IPS DF 6.9 (cell line): ENCODE measurements at places on chromosomes 6 and 20.

DNA sequence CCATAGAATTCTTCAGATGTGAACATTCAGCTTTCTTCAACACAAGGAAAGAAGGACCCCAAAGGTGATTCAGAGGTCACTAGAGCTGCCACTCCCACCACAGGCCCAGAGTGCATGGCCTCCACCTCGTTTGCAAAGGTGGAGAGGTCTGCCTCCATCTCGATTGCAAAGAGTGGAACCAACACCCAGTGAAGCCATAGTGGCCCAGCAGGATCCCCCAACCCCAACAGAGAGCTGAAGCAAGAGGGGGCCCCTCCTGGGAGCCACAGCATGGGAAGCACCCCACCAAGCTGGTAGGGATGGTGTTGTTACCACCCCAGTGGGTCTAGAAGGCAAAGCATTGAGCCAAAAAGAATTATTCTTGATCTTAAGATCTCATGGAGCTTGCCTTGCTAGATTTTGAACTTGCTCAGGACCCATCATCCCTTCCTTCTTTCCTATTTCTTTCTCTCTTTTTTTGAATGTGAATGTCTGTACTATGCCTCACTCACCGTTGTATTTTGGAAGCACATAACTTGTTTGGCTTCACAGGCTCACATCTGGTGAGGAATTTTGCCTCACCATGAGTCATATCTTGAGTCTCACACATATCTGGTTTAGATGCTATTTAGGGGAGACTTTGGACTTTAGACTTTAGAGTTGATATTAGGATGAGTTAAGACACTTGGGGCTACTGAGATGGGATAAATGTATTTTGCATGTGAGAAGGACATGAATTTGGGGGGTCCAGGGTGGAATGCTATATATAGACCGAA, 119.2 kb downstream of the ANKRD60 start:
- DNase-seq: no peak

- DNase-seq: no peak
Observed at GRCh38 chr20:37921341-37921929, 18.5 kb downstream of the VSTM2L start.

DNA sequence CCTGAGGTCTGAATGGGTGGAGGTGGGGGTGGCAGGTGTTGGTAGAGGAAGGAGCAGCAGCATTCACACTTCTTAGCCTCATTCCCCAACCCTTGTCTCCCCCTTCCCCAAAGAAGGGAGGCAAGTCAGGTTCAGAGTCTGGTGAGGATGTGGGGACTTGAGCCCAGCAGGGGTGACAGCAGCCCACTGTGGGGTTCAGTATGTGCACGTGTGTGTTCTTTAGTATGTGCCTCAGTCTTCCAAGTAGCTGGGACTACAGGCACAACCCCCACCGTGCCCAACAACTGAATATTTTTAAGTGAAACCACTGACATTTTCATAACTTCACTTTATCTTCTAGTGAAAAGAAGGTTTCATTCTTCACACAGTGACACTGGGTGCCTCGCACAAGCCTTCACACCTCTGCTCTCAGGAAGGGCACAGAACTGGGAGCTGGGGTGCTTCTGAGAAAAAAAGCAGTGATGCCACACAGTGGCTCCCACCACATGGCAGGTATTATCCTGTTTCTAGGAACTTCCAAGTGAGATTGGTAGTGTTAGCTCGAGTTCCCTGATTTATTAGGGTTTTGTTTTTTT, 33.4 kb upstream of the PRELID3B start:
- DNase-seq: no peak

- DNase-seq: no peak
Observed at GRCh38 chr20:24450624-24451376, 18.6 kb upstream of the SYNDIG1 start.

- no peak for DNase-seq
Observed at GRCh38 chr6:71453371-71453706, 164.7 kb downstream of the OGFRL1 start.

GRCh38 chr20:34493646-34494045, 22.6 kb upstream of the DYNLRB1 start:
- DNase-seq: no peak

DNA sequence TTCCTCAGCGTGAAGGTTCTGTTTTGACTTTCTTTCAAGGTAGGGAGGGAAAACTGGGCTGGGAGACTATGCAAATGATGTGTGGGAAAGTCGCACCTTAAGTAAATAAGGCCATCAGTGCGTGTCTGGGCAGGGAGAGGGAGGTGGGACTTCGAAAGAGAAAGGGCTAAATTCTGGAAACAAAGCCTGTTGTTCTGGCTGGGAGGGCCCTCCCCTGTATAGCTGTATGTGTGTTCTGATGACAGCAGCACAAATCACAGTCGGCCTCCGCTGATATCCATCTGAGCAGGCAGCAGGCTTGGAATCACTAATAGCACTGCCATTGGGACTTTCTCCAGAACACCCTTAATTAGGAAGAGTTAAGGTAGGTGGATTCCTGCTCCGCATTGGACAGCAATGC, 19.2 kb downstream of the JAG1 start:
- DNase-seq: no peak

- no peak for DNase-seq
Observed at GRCh38 chr6:120355822-120356221, 978.5 kb downstream of the TBC1D32 start.

- no peak for DNase-seq
Observed at GRCh38 chr6:158999154-158999665, 792 bp downstream of the RSPH3 start.

DNA sequence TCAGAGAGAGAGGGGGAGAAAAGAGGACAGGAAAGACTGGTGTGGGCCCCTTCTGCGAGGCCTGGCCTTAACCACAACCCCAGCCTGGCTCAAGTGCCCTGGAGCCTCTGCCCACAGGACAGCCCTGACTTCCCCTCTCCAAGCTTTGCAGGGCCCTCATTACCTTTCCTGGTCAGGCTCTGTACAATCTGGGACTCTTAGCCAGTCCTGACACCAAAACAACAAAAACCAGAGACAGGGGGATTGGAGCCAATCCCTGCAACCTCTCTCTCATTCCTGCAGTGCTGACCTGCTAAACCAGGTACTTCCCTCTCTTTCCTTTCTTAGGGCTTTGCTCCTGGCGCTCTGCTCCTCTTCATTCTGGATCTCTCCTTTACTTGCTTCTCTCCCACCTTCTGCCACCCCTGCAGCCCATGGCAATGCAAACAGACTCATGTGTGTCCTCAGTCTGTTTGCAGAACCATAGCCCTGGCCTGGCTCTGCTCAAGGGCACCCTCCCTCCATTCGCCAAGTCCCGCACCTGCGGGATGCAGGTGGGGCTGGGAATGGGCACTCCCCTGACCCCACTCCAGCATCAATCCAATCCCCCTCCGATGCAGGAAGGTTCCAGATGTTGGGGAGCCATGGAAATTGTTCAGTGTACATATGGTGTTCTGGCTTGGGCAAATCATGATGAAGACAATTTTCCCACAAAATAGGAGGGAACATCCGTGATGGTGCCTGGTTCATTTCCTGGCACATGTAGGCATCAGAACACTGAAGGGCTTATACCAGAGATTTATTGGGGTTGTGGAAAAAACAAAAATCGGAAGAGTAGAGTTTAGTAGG, 38.1 kb downstream of the RPP40 start:
- DNase-seq: no peak

DNA sequence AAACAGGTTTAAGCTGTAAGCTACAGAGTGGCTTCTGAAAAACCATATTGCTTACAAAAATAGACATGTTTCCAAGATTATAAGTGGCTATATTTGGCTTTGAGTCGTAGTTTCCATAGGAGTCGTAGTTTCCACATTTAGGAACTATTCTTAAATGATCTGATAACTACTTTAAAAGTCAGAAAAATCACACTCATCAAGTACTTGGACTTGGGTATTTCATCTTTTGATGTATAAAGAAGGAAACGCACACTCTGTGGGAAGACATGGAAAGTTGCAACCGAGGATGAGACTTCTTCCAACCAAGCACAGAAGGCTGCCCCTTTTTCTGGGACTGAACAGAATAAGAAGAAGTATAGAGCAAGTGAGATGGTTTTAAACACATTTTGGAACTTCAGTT, 118.3 kb downstream of the KHDRBS2 start:
- DNase-seq: no peak

GRCh38 chr20:23419657-23419994, 1.7 kb downstream of the NAPB start:
- DNase-seq: no peak

- DNase-seq: no peak
Observed at GRCh38 chr20:31642837-31643236, 5.1 kb downstream of the COX4I2 start.

- DNase-seq: no peak
Observed at GRCh38 chr6:20402092-20402341, 338 bp downstream of the E2F3 start.

DNA sequence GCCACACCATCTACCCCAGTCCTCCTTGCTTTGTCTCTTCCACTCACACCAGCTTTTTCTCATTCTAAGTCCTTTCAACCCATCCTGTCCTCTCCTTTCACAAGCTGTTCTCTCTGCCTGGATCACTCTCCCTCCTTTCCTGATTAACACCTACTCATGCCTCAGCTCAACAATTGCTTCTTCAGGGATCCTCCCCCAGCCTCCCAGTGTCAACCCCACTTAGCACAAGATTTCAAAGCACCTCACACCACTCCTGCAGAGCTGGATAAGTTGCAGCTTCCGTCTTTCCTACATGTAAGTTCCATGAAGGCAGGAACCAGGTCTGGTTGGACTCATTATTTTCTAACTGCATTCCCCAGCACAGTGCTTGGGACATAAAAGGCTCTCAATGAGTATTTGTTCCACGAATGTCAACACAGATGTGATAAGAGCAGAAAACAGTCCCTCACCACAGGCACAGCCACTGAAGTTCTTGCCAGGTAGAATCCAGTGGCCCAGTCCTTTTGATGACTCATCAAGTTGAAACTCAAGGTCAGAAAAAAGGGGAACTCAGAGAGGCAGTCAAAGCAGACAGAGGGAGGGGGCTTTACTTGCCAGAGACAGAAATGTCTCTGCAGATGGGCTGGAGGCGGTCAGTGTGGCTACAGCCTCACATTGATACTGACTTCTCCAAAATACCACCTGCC, 193.4 kb upstream of the PRDM1 start:
- no peak for DNase-seq

- DNase-seq: no peak
Observed at GRCh38 chr20:61514396-61514795, 262.3 kb downstream of the CDH4 start.

DNA sequence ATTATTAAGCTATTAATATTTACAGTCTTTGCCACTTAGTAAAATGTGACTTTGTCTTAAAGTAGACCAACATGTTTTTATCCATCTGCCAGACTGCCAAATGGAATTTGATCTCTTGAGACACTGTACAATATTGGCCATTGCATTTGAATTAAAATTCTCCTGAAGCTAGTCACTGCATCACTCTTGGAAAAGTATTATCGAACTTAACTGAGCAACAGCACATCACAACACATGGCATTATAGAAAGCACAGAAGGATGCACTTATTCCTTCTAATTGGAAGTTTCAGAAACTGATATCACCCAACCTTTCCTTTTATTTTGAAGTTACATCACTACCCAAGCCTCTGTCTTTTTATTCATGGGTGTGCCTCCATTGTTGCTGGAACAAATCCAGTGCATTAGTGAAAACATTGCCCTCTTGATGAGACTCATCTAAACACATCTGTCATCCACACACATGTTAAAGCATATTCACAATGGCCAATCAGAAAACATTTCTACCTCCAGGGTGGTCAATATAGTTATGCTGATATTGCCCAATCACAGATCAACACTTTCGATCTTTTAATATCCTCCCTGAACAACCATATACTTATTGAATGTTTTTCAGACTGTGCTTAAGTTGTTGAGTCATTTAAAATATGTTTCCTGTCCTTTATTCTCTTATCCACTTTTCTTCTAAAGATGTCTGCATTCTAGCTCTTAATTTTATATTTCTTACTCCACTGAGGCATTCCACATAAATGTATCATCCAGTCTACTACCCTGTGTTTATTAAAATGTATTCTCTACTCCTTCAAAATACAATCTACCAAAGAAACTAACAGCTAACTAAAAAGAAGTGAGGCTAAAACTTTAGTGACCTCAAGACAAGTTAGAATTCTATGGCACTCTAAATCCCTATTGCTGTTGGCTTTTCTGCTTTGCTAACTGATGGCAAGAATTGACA, 535.0 kb downstream of the RFPL4B start:
- DNase-seq: no peak
